ENCODE measurements at places on chromosomes 7 and 10.

- DNase-seq: no peak
Observed at GRCh38 chr7:142916508-142916907, 17.0 kb downstream of the TRPV5 start.

GRCh38 chr7:77839919-77840318 is 41.3 kb downstream of the PHTF2 start:
- DNase-seq: no peak

- DNase-seq: no peak
Observed at GRCh38 chr7:133804127-133804526, 323.0 kb upstream of the LRGUK start.

GRCh38 chr7:92042056-92042737 is 92.1 kb downstream of the CYP51A1 start:
- no peak for DNase-seq

GRCh38 chr10:33112831-33113455 is 154.9 kb upstream of the ITGB1 start:
- no peak for DNase-seq

GRCh38 chr10:22986771-22987542 is 59.1 kb downstream of the ARMC3 start:
- peak; percentile 2 for DNase-seq

DNA sequence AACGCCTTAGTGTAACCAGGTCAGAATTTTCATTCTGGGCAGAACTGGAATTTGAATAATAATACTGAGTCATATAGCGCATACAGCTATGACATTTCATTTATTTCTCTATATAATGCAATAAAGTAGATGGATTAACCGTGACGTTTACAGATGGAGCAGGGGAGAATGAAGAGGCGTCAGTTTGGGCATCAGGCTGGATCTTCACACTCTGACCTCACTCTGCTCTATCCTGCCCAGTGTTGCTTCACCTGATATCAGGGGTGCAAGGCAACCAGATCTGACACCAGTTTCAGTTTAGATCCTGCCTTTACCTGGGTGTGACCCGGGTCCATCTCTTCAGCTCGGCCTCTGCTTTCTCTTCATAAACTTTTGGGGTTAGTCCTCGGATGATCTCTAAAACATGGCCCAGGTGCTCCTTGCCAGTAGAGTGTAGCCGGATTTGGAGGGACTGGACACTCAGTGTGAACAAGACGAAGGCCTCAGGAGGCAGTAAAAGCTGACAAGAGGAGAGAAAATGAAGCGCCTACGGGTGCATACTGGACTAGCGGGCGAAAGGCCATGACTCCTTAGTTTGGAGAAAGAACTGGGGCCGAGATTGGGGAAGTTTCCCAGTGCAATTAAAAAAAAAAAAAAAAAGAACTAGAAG is 1.4 kb upstream of the ZYX start:
- no peak for DNase-seq

DNA sequence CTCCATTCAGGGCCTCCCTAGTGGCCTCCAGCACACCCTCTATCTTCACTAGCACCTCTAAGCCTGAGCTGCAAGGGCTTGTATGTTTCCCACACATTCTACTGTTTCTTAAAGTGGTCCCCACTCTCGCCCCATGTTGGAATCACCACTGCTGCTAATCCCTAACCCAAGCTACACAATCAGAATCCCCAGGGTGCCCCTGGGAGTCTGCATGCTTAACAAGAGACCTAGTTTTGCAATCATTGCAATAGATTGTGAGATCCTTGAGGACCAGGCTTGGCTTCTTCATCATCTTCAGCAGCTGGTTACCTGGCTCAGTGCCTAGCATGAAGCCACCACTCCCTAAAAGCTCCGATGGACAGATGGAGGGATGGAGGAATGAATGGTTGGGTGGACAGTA is 113.9 kb downstream of the MYOF start:
- no peak for DNase-seq

GRCh38 chr7:40833888-40834234 is 699.1 kb downstream of the SUGCT start:
- no peak for DNase-seq

GRCh38 chr7:99827040-99827778 is 604 bp upstream of the CYP3A43 start:
- DNase-seq: no peak

DNA sequence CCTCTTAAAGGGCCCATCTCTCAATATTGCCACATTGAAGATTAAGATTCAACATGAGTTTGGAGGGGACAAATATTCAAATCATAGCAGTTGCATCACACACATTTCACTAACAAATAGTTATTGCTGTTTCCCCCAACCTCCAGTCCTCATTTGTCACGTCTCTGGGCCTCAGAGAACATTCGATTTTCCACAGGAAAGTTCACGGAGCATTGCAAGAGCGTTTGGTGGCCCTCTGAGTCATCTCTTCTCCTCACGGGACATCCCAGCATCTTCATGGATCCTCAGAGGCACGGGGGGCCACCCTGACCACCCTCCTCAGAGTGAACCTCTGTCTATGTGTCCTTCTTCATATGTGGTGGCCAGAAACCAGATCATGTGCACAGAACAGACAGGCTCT is 50.3 kb upstream of the CHST15 start:
- no peak for DNase-seq

All from pulmonary artery endothelial cell (primary cell).